ENCODE measurements at places on chromosomes 13 and 19.

- DNase-seq: no peak
Measured at GRCh38 chr19:16671652-16672274, 10.8 kb downstream of the TMEM38A start.

GRCh38 chr19:38731654-38732301, 12.5 kb downstream of the CAPN12 start:
- DNase-seq: no peak

GRCh38 chr13:80513196-80513595, 172.3 kb upstream of the SPRY2 start:
- DNase-seq: no peak

DNA sequence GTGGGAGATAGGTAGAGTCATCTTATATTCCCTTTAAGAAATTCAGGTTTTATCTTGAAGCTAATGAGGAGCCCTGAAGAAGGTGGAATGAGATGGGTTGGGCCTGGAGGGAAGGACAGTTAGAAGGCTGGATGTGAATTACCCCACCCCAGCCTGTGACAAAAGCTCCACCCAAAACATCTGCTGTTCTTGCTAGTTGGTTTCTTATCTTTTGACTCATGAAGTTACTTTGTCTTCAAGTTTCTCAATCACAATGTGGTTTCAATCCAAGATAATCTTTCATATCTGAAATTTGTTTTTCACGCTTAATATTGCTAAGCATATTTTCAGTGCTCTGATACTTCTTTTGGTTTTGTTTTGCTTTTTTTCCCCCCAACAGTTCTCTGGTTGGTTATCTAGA, 38.3 kb upstream of the HMGB1 start:
- no peak for DNase-seq

- no peak for DNase-seq
Measured at GRCh38 chr19:29807178-29807577, 4.6 kb upstream of the CCNE1 start.

DNA sequence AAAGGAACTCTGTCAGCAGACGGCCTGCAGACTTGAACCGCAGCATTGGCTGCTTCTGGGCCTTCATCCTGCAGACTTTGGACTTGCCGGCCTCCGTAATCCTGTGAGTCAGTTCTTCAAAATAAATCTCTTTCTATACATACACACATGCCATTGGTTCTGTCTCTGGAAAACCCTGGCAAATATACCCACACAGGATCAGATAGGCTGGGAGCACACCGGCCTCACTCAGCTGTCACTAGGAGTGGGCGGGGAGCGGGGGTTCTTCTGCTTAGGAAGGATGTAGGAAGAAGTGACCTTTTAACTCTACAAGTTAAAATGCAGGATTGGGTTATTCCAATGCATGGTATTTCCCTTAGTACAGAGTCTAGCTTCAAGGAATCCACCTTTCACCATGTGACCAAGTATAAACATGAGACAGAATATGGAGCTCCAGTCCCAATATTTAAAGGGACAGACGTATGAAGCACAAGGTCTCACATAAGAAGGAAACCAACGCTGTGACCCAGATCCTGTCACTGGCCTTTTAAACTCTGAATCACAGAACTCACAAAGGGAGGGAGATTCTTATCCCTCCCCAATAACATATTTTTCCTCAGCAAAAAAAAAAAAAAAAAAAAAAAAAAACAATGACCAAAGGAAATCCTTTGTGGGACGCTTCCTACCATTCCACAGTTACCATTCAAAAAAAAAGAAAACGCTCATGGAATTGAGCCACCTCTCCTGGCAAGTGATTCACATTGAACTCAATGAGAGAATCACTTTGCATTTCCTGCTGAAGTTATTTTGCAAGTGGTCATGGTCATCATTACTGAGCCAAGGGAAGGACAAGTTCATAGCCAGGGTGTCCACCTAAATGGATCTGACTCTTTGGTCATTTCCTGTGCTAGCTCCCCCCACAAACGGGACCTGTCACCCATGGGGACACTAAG, 352.9 kb downstream of the FOXO1 start:
- no peak for DNase-seq

GRCh38 chr13:58500938-58501337, 869.4 kb downstream of the PCDH17 start:
- no peak for DNase-seq

DNA sequence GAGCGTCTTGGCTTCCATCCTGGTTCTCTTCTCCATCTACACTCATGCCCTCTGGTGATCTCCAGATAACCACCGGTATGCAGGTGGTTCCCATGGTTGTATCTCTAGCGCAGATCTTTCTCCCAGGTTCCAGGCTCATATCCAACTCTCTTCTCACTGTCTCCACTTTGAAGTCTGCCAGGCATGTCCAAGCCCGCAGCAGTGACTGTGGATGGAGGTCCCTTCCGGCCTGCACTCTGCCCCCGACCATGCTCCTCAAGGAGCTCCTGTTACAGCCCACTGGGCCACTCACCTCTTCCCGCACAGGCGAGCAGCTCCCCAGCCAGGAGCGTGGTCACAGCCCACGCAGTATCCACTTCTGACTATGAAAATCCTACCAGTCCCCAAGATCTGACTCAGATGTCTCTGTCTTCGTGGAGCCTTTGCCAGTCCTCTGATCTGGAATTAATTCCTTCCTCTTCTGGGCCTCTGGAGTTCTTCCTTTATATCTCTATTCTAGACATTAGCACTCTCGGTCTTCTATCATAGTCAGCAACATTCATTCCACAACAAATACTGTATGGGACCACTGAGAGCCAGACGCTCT, 100.2 kb downstream of the TEX26 start:
- DNase-seq: no peak

GRCh38 chr19:28489776-28490175, 723.2 kb downstream of the UQCRFS1 start:
- DNase-seq: no peak

- DNase-seq: no peak
Measured at GRCh38 chr19:51002089-51002532, 707 bp upstream of the KLK8 start.

DNA sequence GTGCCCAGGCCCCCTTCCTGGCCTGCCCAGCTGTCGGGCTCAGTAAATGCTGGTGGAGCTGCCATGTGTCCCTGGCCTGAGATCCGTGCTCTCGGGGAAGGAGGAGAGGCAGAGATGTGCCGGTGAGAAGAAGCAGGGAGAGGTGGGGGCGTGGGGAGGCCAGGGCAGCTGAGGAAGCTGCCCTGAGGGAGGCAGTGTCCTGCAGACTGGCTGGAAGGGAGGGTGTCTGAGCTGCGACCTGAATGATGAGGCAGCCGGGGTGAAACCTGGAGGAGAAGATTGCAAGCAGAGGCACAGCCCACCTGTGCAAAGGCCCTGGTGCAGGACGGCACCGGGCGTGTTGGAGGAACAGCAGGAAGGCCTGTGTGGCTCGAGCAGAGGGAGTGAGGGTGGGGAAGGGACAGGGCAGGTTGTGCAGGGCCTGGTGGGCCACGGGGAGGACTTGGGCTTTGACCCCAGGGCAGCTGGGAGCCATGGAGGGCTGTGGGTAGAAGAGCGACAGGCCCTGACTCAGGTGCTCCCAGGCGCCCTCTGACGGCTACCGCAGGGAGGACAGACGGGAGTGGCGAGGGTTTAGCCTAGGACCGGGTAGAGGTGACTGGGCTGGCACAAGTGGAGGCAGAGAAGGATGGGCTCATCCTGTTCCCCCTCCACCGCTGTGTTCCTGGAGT, 14.0 kb upstream of the CELF5 start:
- peak; percentile 71 for DNase-seq

DNA sequence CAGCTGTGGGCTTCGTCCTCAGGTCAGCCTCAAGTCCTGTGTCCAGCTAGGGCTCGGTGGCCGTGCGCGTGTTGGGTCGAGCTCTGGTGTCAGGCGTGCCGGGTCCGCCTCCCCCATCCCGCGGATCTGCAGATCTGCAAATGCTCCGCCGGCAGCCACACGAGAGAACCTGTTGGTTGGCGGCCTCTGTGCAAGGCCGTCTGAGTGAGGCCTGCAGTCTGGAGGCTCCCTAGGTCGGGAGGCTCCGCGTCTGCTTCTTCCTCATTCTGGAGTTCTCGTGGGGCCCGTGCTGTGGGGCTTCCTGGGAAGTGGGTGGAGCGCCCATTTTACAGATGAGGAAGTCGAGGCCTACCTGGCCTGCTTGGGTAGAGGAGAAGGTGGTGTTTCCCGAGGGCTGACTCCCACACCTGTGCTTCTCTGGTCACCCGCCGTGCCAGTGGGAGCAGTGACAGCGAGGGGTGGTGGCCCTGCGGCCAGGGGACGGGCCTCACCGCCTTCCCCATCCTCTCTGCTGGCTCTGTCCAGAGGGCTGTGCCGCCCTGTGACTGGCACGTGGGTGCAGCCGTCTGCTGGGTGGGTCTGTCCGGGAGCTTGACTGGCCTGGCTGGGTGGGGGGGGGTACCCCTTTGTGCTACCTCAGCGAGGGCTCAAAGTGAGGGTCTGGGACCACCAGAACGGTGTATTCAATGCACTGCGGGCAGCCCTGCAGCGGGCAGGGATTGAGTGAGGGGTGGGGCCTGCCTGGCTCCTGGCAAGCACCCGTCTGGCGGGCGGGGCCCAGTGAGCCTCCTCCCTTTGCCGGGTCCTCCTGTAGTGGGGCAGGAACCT, 3.3 kb downstream of the CSNK1G2 start:
- DNase-seq: no peak

DNA sequence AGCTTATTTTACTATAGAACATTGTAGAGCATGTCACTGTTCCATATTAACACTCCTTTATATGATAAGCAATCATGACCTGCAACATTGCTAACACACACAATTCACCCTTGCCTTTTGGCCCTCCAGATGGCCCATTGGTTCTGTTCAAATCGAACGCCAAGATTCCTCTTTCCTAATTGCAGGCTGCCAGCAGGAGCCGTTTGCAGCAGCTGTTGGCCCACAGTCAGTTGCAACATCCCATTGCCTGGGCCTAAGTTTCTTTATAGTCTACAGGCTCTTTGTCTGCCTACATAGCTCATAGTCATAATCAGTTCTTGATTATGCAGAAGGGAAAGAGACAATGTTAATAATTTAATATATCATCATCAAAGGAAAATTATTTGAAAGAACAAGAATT, 37.6 kb downstream of the KCTD12 start:
- DNase-seq: no peak

GRCh38 chr19:7589822-7590221, 5.8 kb upstream of the CAMSAP3 start:
- DNase-seq: no peak

DNA sequence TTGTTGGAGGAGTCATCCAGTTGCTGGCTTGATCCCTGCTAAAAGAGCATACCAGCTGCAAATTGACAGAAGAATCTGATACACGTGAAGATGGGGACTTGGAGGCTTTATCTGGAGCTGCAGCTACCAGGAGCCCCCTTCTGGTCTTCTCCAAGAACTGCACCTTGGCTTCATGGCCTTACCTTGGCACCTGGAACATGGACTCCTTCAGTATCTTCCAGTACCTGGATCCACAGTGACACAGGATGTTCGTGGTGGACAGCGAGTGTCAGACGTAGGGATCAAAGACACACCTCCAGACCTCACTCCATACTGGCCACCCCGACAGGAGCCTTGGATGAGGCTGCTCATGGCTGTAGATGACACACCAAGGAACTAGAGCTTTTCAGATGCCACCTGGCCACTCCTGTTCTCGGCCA, 9.9 kb upstream of the ACSBG2 start:
- peak; percentile 80 for DNase-seq

DNA sequence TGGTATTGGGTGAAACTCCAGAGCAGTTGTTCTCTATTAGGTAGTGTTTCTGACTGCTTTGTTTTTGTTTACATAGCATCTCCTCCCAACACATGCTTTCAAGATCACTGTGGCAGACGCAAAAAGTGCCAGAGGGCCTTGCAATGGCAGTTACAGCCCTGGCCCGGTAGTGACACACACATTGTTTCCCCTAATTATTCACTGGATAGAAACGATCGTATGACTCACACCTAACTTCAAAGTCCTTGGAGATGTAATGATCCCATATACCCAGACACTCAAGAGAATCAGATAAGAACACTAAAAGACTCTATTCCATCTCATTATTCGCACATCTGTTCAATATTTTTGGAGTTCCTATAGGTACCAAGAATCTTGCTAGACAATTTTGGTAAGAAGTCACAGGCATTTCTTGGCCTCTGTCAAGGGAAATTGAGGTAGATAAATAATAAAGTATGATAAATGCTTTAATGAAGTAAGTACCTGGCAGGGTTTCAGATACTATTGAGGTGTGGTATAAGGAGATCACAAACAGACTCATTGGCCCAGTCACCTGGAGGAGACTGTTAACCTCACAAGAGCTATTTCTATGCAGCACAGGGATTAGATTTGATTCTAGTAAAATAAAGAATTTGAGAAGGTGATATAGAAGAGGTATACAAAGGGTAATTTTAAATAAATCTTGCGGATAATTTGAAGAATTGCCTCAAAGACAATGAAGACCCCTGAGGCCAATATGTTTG, 485.3 kb downstream of the SLITRK6 start:
- DNase-seq: no peak

DNA sequence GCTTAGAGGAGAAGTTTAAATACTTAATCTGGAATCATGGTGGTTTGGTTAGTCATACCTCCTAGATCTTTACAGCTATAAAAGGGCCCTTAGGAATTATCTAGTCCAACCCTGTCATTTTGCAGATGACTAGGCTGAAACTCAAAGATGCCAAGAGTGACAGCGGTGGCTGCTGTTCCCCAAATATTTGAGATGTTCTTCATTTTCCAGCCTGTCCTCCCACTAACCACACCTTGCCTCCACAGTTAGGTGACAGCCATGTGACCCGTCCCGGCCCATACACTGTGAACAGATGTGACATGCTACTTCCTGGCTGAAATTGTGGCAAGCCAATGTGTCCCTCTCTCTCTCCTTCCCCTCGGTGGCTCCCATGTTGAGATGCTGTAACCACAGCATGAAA, 225.5 kb upstream of the IPO5 start:
- no peak for DNase-seq

GRCh38 chr13:88196106-88196505, 524.9 kb downstream of the SLITRK5 start:
- DNase-seq: no peak

DNA sequence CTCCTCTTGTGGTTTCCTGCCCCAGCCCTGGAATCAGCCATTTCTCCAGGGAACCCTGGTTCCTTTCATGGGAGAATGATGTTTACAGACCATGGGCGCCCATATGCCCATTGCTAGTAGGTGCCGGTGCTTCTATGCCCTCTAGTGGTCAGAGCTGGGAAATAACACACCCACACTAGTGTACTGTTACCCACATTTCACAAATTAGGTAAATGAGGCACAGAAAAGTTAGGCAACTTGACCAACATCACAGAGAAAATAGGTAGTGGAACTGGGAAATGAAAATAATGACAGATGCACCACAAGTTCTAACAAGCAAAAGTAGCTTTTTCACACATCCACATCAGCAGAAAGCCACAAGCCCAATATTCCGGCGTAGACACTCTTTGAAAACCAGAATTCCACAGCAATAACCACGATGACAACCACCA, 1.3 kb upstream of the CEACAM3 start:
- peak; percentile 29 for DNase-seq

GRCh38 chr13:46620471-46620870, 67.5 kb downstream of the LRCH1 start:
- no peak for DNase-seq

GRCh38 chr19:38316477-38317067, 825 bp upstream of the YIF1B start:
- DNase-seq: no peak
